Amniotic epithelial cell (primary cell): ENCODE measurements at places on chromosomes 12 and 14.
A peak's percentile ranks its signal among the peaks of the same experiment; 100 is the strongest.

- DNase-seq = no peak
Measured at GRCh38 chr14:23704890-23705289, 68.7 kb downstream of the DHRS2 start.

DNA sequence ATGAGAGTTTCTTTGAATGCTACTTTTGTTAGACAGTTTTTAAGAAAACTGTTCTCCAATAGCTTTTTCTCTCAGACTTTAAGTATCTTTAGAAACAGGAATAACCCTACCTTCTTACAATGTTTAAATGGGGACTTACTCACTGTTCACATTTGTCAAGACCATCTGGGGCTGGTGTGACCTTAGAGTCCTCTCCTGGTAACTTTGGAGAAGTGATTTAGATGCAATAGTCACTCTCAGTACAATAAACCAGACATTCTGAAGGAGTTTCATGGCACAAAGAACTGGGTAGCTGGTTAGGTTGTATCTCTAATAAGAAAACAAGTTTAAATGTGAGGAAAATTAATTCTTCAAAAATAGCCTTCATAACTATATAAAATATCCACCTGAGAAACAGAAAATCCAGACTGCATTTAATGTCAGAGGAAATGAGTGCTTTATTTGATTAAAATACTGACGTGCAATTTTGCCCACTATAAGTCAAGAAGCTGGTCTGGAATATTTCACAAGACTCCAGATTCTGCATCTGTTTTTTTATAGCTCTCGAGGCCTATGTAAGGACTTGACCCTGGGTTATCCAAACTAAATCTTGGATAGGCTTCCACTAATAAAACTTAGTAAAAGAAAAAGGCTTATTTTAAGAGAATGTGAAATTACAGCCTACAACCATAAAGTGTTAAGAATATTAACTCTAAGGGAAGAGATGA is 108.7 kb downstream of the PTGER2 start:
- DNase-seq = peak; percentile 18

DNA sequence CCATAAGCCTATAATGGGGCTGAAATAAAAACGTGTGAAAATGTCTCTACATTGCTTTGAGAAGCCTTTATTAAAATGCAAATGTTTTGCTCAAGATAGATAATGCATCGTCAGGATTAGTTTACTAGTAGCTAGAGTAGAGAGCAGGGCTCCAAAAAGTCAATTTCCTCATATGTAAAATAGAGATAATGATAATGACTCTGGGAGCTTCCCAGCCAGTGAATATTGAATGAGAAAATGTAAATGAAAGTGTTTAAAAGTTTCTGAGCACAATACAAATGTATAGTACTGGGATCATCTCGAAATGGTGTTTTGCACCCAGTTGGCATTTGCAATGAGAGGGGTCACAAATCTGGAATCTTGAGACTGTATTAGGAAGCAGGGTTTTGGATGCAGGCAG is 135.3 kb downstream of the OTOGL start:
- DNase-seq = no peak

GRCh38 chr12:69575346-69575745 is 9.9 kb upstream of the CCT2 start:
- DNase-seq = no peak

GRCh38 chr12:92295523-92295922 is 149.9 kb upstream of the BTG1 start:
- peak; percentile 86 for DNase-seq

DNA sequence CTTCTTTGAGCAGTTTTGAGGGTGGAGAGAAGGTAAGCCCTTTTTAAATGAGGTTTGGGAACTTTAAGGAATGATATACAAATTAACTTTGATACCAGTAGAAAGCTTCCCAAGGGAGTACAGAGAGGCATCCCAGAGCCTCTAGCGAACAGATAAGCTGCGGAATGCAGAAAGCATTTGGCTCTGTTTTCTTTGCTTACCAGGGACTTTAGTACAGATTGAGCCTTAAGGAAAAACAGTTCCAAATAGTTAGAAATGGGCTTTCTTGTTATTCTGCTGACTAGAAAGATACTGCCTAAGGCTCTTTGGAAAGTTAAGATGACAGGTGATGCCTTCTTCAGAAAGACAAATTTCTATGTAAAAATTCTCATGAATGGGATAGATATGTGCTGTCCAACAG is 261.7 kb upstream of the FOXN3 start:
- DNase-seq = peak; percentile 33

DNA sequence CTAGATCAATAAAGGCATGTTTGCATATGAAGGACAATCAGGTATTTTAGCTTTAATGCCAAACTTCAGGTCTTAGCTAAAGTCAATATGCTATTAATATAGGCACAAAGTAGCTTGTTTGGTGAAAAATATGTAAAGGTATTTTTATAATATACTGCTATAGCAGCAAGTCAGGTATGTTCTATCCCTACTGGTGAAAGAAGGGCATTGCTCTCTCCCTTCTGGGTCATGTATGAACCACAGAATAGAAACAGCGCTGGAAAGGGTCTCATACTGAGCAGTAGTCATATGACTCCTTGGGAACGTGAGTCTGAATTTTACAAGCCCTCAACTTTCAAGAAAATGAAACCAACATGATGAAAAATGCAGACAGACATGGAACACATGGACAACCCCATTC is 314.6 kb downstream of the GRIN2B start:
- DNase-seq = no peak

DNA sequence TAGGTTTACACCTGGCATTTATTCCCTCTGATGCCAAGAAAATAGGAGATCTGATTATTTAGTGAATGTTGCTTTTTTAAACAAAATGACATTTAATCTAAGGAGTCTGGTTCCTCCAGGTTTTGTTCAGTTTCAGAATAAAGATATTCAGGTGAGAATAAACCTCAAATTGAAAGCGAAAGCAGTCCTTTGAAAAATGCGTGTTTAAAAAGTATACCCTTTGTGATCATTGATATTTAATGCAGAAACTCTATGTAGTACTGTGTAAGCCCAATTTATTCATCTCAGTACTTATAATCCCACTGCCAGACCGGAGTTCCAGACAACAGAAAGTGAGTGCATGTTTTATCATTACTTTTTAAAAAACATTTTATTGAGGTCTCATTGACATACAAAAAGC is 210.2 kb downstream of the KCNC2 start:
- no peak for DNase-seq

DNA sequence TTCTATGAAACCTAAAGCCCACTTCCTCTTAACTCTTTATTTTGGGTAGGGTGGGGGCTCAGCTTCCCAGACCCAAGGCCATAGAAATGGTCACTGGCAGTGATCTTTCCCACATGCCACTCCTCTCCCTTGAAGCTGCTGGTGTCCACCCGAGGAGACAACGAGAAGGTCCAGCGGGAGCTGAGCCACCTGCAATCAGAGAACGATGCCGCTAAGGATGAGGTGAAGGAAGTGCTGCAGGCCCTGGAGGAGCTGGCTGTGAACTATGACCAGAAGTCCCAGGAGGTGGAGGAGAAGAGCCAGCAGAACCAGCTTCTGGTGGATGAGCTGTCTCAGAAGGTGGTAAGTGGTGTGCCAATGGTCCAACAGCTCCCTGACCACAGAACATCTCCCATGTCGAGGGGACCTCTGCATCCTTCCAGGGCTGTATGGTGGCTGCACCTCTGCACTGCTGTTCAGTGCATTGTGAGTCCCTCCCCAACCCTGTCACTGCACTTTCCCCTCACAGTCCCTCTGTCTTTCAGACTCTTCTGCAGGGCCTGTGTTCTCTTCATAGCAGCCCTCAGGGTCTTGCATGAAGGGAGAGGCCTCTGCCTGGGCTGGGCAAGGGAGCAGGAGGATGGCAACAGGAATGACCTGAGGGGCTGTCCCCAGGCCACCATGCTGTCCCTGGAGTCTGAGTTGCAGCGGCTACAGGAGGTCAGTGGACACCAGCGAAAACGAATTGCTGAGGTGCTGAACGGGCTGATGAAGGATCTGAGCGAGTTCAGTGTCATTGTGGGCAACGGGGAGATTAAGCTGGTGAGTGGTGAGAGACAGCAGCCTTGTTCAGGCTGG is 18.8 kb upstream of the PIP4K2C start:
- DNase-seq = no peak

GRCh38 chr12:124823272-124823970 is 40.2 kb downstream of the SCARB1 start:
- DNase-seq = peak; percentile 48

- no peak for DNase-seq
Measured at GRCh38 chr12:52022841-52023181, 16.1 kb downstream of the TAMALIN start.

- DNase-seq = no peak
Measured at GRCh38 chr12:73362666-73363065, 1090.5 kb downstream of the TRHDE start.

- no peak for DNase-seq
Measured at GRCh38 chr14:25526290-25526689, 476.3 kb upstream of the STXBP6 start.

GRCh38 chr14:70789361-70789760 is 20.0 kb downstream of the MAP3K9 start:
- DNase-seq = peak; percentile 55

DNA sequence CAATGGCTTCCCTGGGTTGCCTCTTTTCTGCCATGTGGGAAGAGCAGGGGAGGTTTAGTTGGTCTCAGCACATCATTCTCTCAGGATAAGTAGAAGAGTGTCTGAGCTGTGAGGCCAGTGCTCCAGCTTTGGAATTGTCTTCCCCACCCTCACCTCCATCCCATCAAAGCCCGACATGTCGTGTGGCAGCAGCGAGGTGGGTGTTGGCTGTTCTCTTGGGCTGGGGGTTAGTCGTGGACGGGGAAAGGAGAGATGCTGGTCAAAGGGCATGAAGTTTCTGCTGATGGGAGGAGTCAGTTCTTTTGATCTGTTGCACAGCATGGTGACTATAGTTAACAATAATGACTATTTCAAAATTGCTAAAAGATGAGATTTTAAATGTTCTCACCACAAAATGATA is 404.2 kb downstream of the TMEM121 start:
- no peak for DNase-seq

DNA sequence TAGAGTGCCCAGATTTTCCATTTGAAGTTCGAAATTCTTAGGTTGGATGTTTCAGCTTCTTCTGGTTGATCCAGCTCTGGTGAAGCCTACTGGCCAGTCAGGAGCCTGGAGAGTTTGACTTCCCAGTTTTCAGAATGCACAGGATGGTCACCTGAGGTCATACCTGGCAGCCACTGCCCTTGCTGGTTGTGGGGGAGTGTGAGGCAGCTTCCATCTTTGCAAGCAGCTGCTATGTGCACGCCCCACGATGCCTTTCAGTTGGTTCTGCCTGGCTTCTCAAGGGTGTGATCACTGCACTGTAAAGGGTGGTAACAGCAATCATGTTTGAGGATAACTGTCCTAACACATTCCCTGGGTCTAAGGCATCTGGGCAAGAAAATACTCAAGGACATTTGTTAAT is 15.4 kb downstream of the CCDC92 start:
- DNase-seq = no peak

GRCh38 chr12:22562036-22563028 is 18.0 kb upstream of the C2CD5 start:
- DNase-seq = no peak

GRCh38 chr14:22391908-22392565 is 197.0 kb downstream of the DAD1 start:
- DNase-seq = peak; percentile 71

GRCh38 chr14:23589606-23590005 is 11.0 kb upstream of the JPH4 start:
- no peak for DNase-seq

DNA sequence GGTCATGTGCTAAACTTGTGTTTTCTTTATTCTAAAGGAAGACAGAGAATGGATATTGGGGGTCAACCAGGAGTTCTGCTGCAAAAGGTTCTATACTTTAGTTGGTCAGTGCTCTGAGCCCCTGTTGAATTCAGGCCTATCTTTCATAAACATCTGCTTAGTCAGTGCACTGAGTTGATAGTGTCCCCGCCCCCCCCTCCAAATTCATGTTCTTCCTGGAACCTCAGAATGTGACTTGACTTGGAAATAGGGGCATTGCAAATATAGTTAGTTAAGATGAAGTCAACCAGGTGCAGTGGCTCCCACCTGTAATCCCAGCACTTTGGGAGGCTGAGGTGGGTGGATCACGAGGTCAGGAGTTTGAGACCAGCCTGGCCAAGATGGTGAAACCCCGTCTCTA is 23.3 kb downstream of the CHST11 start:
- no peak for DNase-seq

- DNase-seq = no peak
Measured at GRCh38 chr14:103267226-103267910, 66.7 kb upstream of the EIF5 start.

DNA sequence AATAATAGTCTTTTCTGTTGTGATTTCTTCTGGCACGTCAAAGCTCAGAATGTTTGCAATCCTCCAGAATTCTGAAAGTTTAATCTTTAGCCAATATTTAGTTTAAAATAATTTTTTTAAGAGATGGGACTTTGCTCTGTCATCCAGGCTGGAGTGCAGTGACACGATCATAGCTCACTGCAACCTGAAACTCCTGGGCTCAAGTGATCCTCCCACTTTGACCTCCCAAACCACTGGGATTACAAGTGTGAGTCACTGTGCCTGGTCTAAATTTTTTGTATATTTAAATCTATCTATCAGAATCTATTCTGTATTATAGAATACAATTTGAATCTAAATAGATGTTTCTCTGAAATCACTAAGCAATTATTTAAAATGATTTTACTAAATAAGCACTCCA is 572.7 kb downstream of the VRK1 start:
- DNase-seq = no peak

DNA sequence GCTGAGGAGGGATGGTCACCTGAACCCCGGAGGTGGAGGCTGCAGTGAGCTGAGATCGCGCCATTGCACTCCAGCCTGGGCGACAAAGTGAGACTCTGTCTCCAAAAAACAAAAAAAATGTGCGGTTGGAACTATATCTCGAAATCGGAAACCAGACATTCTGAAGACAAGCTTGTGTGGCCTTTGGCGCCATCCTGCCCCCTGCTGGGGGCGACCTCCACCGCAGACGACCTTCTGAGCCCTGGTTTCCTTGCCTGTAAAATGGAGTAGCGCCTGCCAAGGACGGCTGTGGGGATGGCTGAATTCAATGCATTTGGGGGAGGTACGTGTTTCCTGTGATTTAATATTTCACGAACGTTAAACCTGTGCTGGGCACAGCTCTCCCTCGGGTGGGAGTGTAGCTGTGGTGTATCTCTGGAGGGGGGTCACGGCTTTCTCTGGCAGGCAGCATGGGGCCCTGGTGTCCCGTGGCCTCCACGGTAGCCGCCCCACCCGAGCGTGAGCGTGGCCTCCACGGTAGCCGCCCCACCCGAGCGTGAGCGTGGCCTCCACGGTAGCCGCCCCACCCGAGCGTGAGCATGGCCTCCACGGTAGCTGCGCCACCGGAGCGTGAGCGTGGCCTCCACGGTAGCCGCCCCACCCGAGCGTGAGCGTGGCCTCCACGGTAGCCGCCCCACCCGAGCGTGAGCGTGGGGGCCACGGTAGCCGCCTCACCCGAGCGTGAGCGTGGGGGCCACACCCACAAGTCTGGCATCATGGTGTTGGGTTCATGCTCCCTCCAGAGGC is 55.3 kb downstream of the LRCOL1 start:
- no peak for DNase-seq

- DNase-seq = no peak
Measured at GRCh38 chr14:34275078-34275477, 187.0 kb downstream of the SPTSSA start.

GRCh38 chr14:58575956-58576355 is 61.8 kb upstream of the DACT1 start:
- no peak for DNase-seq

- no peak for DNase-seq
Measured at GRCh38 chr12:97680751-97681150, 218.1 kb downstream of the RMST start.
